ENCODE measurements at places on chromosomes 5 and 9.
A peak's percentile ranks its signal among the peaks of the same experiment; 100 is the strongest.

DNA sequence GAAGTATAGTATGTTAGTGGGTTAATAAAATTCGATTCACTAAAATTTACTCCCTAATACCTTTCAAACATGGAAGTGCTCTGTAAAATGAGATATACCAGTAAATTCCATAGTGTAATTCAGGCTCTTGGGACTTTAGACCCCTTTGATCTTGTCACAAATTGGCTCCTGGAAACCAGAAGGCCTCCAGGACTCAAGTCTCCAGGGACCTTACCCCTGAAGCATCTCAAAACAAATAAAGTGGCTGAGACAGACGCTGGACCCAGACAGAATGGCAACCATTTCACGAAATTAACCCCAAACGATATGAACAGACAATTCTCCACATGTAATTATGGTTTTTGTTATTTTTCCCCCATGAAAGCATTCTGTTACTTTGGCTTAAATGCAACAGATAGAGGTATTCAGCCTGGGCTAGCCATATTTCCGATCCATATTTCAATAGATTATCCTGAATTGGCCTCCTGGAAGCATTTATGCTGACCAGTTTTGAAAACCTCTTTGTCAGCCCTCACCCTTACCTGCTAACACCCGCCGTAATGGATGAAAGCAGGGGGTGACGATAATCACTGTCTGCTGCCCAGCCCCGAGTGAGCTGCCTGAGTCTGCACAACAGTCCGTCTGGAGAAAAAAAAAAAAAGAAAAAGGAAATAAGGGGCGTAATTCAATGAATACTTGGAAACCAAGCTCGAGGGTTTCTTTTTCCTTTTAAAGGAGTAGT lies 34.1 kb upstream of the EFNA5 start:
- no peak for DNase-seq

DNA sequence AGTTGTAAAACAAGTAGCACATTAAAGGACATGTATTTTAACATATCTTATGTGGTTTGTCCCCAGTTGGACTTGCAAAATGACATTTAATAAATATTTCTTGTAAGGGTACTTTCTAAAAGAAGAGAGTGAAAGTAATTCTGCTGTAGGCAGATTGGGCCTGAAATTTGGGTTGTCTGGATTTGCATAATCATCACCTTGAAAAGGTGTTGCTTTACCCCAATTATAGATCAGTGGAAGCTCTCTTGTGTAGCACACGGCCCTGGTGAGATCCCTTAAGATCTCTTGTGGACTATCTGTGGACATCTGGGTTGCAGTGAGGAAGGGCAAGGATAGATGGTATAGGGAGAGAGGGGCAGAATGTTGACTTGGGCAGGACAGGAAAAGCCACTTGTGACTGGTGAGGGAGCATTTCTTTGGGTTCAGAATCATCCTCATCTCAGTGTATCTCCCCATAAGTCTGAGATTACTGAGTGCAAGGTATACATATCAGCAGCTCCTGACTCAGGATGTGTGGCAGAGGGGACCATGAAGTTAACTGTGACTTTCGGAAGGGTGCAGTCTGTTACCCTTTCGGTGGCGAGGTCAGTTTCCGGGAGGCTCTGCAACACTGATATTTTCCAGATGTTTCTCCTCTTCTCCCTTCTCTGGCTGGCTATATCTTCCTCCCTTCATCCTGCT lies 2.0 kb upstream of the TNFAIP8 start:
- DNase-seq: no peak

GRCh38 chr5:54214722-54215121 lies 95.7 kb downstream of the ARL15 start:
- no peak for DNase-seq

- no peak for DNase-seq
Observed at GRCh38 chr5:112640546-112640945, 97.1 kb upstream of the APC start.

GRCh38 chr5:170181902-170182301 lies 50.9 kb upstream of the C5orf58 start:
- no peak for DNase-seq

DNA sequence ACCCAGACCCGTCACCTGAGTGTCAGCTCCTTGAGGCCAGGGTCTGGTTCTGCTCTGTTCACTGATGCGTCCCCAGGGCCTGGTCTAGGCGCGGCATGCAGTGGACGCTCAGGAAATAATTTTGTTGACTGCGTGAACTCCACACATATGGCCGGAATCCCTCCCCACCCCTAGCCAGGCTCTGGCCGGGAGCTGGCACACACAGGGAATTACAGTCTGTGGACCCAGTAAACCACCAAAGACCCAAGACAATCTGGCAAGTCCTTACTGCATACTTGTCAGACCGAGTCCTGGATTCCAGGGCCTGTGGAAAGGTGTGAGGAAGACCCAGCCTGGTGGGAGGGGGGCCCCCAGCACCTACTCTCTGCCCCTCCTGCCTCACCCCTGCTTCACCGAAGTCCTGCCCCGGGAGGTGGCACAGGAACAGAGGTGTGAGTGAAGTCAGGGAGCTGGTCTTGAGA lies 113.0 kb upstream of the IER5L start:
- peak; percentile 44 for DNase-seq

DNA sequence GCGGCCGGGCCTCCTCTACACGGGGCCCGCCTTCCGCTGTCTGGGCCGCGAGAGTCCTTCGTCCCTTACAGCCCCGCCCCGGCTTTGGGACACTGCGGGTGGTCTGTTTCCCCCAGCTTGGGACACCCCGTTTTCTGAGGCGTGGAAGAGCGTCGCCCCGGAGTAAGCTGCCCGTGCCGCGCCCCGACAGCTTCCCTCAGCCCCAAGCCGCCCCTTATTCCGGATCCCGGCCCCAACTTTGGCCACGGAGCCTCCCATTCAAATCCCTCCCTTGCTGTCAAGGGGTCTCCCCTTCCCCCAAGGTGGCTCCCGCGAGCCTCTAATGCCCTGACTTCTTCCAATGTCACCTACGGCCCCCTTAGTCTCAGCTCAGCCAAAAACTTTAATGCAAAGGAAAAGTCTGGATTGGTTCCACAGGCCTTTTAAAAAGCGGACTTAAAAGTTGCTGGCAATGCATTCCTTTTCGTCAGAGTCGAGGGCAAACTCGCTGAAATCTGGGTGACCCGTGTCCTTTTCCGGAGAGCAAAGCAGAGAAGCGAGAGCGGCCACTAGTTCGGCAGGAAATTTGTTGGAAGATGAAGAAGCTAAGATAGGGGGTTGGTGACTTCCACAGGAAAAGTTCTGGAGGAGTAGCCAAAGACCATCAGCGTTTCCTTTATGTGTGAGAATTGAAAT lies 19.8 kb downstream of the EXOSC2 start:
- DNase-seq: no peak

DNA sequence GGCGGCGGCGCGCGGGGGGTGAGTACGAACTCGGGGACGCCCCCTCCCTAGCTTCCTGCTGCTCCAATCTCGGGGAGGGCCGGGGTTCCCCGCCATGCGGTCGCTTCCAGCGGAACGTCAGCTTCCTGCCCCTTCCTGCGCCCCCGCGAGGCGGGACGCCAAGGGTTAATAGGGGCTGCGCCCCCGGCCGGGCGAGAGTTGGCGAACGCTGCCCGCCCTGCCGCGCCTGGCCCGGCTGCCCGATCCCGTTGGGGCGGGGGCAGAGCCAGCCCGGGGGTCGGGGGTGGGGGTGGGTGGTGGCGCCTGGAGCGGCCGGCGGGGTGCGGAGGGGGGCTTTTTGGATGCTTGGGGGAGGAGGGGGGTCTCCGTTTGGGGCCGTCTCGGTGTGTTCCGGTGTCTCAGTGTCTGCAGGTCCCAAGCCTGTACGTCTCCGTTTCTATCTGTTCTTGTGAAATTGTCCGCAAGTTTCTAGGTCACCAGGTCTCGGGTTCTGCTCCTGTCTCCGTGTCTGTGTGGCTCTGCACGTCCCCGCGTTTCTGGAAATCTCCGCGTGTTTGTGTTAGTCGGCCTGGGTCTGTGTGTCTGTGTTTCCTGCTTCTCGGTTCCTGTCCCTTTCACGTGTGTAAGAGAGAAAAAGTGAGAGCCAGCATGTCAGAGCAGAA lies 789 bp downstream of the COL27A1 start:
- DNase-seq: peak; percentile 71

DNA sequence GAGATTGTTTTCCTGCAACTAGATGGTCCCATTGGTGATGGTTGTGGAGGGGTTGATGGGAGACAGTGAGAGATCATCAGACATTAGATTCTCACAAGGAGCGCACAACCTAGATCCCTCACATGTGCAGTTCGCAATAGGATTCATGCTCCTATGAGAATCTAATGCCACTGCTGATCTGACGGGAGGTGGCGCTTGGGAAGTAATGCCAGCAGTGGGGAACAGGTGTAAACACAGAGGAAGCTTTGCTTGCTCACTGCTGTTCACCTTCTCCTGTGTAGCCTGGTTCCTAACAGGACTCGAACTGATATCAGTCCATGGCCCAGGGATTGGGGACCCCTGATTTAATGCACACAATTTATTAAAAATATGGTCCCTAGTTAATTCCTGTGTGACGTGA lies 18.8 kb downstream of the SNCAIP start:
- no peak for DNase-seq

GRCh38 chr5:173645890-173646574 lies 29.6 kb upstream of the BOD1 start:
- no peak for DNase-seq

- no peak for DNase-seq
Observed at GRCh38 chr9:134633362-134634142, 8.1 kb upstream of the COL5A1 start.

DNA sequence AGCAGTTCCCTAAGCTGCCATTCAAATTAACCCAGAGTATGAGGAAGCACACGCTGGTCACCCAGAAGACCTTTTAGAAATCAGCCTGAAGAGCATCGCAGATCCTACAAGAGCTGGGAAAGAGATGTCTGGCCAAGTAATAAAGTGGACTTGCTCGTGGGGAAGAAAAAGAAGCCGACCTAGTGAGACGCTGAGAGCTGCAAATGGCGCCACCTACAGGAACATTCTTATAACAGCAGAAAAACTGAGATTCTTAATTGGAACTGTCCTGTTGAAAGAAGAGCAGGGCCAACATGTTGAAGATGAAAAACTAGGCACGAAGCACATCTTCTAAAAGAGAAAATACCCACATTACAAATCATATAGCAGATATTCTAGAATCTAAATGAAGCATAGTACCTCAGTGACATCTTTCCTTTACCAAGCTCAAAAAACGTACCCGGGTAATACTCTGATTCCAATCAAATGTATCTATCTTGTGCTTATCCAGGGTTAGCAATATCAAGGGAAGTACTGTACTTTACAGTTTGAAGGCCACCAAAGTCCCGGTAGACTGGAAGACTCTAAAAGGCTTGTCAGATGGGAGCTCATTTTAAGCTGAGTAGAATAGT lies 3.9 kb upstream of the GNAQ start:
- peak; percentile 61 for DNase-seq

- DNase-seq: no peak
Observed at GRCh38 chr9:120161776-120162175, 418.2 kb downstream of the CDK5RAP2 start.

- no peak for DNase-seq
Observed at GRCh38 chr9:95887926-95888497, 12.5 kb downstream of the ERCC6L2 start.

GRCh38 chr9:116589392-116590354 lies 97.4 kb upstream of the TRIM32 start:
- DNase-seq: no peak

- DNase-seq: no peak
Observed at GRCh38 chr5:82356808-82357671, 78.9 kb upstream of the RPS23 start.

DNA sequence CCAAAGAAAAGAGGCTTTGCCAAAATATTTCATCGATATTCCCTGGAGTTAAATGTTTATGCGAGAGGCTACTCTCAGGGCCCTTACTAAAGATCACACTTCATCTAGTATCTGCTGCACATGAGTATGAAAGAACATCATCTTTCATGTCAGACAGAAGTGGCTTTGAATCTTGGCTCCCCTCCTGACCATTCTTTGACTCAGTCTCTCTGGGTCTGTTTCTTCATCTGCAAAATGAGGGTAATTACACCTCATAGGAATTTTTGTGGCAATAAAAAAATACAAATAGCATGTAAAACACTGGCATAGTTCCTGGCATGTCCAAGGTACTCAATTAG lies 58.1 kb downstream of the SLIT3 start:
- no peak for DNase-seq

- DNase-seq: no peak
Observed at GRCh38 chr9:103627731-103628130, 466.4 kb upstream of the SMC2 start.

GRCh38 chr5:131672776-131673175 lies 37.7 kb upstream of the RAPGEF6 start:
- DNase-seq: no peak

- peak; percentile 49 for DNase-seq
Observed at GRCh38 chr9:97980918-97981845, 2.0 kb upstream of the ANP32B start.

- no peak for DNase-seq
Observed at GRCh38 chr5:84378420-84378819, 6.3 kb downstream of the EDIL3 start.

Data from ecto neural progenitor cell (in vitro differentiated cells).